Activated CD8-positive, alpha-beta T cell treated with anti-CD3 and anti-CD28 coated beads for 36 hours (primary cell): ENCODE measurements at places on chromosomes 2 and 18.

- no peak for DNase-seq
These were observed 514 bp upstream of the EPB41L5 start for GRCh38 chr2:120012363-120012762.

DNA sequence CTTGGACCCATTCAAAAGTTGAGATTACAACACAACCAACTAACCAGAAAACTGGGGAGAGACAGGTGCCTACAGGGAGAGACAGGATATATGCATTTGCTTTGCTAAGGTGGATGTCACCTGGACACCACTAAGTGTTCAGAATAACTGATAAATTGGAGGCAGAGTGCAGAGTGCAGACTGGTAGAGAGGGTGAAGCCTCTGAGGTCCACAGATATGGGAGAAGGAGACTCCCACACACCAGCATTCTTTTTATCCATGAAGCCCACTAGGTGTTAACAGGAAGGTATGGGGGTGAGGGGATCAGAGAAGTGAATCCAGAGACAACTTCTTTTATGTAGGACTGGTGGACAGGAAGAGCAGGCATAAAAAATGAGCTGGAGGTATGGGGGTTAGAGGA, 1310.0 kb upstream of the ZEB2 start:
- no peak for DNase-seq

DNA sequence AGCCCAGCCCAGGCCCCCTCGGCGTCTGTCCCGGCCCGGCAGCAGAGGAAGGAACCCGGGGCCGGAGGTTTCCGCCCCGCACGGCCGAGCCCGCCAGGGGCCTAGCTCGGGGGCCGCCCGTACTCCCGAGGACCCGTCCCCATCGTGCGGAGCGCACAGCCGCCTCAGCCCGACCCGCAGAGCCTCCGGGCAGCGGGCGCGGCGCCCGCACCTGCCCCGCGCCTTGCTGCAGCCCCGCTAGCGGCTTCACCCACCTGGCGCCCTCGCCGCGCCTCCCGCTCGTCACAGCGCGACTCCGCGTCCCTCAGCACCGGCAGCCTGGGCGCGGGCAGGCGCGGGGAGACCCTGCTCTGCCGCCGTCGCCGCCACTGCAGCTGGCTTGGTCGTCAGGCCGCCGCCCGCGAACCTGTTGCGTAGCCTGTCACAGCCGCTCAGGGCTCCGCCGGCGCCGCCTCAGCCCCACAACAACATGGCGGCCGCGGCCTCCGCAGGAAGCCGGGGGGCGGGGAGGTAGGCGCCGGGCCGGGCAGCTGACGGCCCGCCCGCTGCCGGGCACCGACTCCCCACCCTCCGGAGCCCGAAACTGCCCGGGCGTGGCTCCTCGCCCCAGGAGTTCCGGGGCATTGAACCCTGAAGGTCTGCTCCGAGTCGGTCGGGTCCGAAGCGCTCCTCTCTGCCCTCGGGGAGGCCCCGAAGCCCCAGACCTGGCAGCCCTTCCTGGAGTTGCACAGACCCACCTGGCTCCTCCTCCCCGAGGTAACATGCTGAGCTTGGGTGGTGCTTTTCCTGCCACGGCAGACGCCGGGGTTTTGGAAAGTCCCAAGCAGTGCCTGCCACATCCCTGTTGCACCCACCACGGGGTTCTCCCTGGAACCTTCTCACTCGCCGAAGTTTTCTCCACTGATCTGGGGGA, at the start of gene ITSN2:
TSS of gene ITSN2 (minus strand) at position 487 of the 913 bp plus-strand sequence. CDS start 32,454 bp downstream, outside the sequence.
- DNase-seq, result peak; percentile 87

DNA sequence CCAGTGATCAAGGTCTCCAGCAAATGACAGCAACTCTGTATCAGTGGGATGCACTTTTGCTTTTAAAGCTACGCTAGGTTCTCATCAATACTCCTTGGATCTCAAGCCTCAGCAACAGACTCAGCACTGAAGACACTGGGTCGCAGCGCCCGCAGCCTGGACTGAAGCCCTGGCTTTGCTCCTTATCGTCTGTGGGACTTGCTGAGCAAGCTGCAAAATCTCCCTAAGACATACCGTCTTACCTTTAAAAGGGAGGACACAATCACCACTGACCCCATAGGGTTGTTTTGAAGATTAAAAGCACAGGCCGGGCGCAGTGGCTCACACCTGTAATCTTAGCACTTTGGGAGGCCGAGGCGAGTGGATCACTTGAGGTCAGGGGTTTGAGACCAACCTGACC, 8.1 kb downstream of the CYB5A start:
- no peak for DNase-seq

DNA sequence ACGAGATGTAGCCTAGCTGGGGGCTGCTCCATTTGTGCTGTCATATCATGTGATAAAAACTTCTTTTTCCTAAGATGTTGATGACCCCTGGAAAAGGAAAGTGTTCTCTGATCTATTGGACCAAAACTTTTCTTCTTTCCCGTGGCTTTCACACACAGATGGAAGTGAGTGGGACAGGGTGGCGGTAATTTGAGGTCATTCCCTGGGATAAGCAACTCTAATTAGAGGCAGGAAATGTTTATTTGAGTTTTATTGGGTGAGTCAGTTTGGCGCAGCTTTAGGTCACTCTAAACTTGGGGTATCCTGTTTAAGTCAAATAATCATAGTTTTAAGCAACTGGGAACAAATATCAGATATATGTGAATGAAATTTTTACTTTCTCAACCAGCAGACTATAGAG, 221.0 kb upstream of the EPAS1 start:
- no peak for DNase-seq

- no peak for DNase-seq
These were observed 724.0 kb upstream of the LINC00305 start for GRCh38 chr18:64872710-64873458.
